ENCODE measurements at places on chromosomes 3 and 15.

GRCh38 chr3:184315543-184315867, 1.1 kb downstream of the EIF4G1 start:
- no peak for DNase-seq

DNA sequence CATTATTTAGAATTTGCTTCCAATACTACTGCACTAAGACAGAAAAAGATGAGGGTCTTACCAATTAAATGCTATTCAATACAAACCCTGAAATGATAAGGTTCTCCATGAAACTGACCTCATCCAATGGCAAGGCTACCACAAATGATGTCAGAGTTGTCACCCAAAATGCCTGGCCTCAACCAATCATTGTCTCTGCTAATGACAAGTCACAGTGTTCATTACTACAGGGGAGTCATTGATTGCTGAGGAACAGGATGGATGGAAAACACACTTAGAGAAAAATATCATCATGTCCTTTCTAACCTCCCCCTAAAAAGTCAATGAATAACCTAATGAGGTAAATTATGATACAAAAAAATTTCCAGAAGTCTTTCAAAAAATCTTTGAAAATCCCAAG, 91.0 kb downstream of the FOXP1 start:
- peak; percentile 28 for DNase-seq

- no peak for DNase-seq
Observed at GRCh38 chr15:44034933-44035624, 160.0 kb downstream of the FRMD5 start.

DNA sequence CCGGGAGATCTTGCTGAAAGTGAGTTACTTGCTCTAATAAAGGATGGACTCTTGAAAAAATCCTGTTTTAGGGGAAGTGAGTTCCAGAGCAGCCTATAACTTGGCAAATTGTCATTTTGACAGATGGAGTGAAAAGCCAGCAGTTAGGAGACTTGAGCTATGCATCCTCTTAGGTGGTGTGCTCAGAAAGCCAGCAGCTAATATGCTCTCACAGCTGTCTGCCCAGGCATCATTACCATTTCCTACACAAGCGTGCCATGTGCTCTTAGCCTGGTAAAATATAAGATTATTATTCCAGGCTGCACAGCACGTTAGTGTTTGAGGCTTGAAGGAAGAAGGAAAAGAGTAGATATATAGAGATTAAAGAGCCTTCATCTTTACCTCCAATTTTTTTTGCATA, 151.0 kb downstream of the CHL1 start:
- no peak for DNase-seq

DNA sequence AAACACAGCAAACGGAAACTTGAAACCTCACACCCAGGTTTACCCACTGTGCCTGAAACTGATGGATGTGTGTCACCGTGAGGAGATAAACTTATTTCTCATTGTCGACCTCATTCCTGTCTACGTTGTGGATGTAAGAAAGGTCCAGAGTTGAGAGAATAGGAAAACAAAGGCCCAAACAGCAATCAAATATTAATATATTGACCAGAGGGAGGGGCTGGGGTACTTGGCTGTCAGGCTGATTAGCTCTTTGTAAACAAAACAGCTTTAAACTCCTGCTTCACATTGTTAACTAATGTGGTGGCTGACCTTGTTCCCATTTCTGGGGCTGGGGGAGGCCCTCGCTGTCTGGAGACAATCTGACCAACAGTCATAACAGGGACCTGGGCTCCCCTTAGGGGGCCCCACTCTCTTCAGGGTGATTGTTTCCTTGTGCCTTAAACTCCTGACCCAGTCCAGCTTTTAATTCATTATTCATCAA, 937.6 kb downstream of the MCTP2 start:
- DNase-seq = no peak

Data from SK-MEL-5 (cell line).